NCI-H1417 (cell line): ENCODE measurements at places on chromosomes 16 and 17.

DNA sequence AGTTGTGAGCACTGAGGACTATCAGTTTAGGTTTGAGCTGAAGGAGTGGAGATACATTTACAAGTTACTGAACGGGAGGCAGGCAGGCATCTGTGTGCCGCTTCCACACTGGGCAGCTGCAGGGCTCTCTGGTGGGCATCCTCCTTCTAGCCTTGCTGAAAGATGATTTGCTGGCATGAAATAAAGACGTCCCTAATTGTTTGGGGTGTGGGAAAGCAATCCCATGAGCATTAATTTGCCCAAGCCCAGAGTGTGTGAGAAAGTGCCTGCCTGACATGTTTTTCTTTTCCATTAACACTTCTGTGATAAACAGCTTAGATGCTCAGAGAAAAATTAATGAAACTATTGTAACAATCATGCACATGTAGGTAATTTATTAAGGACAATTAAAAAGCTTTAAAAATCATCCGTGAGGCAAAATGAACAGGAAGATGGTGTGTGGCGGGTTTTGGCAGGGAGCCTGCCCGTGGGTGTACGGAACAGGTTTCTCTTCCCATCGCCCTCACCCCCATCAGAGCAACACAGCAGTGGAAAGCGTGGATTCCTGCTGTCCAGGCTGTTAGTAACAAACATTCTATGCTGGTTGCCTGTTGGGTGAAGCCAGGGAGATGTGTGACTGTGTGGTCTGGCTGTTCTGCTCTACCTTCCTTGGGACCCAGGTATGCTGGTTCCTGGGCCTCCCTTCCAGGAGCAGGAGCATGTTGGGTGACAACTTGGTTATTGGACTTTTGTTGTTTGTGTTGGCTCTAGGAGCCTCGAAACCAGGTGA, 191.9 kb downstream of the MSI2 start:
- peak; percentile 15 for DNase-seq

DNA sequence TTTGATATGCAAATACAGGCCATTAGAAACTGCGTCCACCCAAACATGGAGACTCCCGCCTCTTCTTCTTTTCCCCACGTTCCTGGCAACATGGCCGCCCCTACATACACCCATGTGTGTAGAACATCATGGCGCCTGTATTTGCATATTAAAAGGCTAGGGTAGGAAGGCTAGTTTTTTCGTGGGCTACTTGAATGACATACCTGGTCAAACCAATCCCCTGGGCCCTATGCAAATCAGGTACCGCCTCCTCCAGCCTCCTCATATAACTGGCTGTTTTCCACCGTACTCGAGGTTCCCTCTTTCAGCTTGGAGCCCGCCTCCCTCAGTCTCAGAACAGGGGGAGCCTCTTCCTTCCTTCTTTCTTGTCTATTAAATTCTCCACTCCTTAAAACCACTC, 840 bp upstream of the CD300LB start:
- DNase-seq: no peak

GRCh38 chr16:88015806-88016140, 64.5 kb downstream of the BANP start:
- DNase-seq: no peak

- DNase-seq: no peak
Measured at GRCh38 chr16:67186550-67186950, 2.8 kb upstream of the MATCAP1 start.
